Stimulated activated CD4-positive, alpha-beta T cell treated with anti-CD3 and anti-CD28 coated beads, Interleukin-1b, Interleukin-23, amount 100 ng/mL, for 1 hour (primary cell): ENCODE measurements at places on chromosomes 2 and 18.

GRCh38 chr2:200961674-200962073 is 1.8 kb downstream of the ORC2 start:
- DNase-seq, result no peak

GRCh38 chr2:72833084-72833714 is 7.4 kb upstream of the EXOC6B start:
- no peak for DNase-seq

- no peak for DNase-seq
Measured at GRCh38 chr2:199806179-199806578, 44.8 kb downstream of the FTCDNL1 start.

GRCh38 chr2:16971722-16972234 is 306.1 kb upstream of the CYRIA start:
- no peak for DNase-seq

DNA sequence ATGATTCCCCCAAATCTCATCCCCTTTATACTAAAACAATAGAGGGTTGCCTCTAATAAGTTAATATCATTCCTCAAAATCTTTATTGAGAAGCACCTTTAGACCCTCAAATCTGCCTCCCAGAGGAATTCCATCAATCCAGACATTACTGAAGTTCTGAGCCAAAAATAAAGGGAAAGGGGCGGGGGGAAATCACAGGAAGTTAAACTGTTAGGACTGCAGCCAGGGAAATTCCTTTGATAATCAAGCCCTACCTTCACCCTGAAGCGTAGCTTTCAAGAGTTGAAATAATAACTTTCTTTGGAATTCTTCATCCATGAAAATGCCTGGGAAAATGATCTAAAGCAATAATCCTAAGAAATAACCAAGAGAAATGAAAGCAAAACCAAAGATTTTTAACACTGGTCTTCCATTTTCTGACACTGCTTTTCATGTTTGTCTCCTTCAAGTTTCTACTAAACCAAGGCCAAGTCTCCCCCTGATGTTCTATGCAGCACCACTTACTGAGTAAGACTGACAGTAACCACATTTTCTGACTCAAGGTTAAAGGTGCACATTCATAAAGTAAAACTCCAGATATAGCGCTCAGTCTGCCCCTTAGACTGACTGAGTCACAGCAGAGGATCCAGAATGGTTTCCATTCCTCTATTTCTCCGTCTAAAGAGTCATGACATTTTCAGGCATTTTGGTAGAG is 78.2 kb downstream of the TCF4 start:
- DNase-seq, result no peak

DNA sequence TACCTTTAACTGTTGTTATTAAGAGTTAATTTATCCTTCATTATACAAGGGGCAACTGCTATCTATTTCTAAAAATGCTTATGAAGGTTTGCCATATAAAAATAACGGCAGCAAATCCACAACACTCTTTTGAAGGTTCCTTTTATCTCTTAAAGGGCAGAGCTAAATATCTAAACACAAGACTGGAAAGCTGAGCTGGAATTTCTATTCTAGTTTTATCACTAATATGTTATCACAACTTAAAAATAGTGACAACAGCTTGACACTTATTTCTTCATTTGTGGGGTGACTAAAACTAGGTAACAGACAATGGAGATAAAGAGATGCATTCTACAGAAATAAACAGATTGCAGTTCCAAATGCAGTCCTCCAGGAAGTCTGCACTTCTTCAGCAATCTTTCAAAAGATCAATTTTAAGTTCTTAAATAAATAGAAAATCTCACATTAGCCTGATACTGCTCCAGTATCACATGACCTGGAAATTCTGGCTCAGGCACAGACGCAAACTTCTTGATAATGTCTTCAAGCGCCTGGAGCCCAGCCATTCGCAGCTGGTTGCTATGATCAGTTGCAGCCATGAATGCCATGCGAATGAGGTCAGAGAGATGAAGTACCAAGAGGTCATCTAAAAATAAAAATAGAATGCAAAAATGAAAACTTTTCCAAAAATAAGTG is 54.0 kb upstream of the STRN start:
- DNase-seq, result no peak
